ENCODE measurements at places on chromosomes 7 and 10.

GRCh38 chr10:50604809-50605208 lies 18.9 kb downstream of the SGMS1 start:
- no peak for DNase-seq

- peak; percentile 66 for DNase-seq
These were observed 99.9 kb downstream of the CUBN start for GRCh38 chr10:17029581-17030271.

DNA sequence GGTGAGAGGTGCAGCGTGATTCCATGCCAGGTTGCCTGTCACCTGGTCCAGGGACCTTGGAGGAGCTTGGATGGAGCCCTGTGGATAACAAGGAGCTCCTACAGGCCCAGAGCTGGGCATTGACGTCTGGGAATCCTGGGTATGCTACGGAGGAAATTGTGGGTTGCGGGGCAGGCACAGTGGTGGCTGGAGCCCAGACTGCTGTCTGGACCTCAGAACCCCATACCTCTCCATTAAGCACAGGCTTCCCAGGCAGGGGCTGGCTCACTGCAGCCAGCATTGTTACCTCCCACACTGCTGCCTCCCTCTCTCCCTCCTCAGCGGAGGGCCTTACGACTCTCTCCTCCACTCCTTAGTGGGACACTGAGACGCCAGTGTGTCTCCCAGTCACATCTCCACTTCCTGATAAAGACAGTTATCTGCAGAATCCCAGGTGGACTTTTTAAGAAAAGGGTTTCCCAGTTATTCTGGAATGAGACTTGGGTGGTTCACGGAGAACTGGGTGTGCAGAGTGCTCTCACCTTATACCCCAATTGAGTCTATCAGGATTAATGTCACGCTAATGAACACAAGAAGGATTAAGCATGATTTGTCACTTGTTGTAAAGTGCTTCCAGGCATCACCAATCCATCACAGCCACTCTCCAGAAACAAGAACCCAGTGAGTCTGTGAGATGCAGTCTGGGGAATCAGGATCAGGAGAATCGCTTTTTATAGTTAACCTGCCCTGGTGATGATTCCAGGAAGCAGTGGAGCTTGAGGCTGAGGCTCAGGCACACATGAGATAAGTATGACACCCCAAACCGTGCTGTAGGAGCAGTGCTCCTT lies 309.4 kb downstream of the RPS24 start:
- DNase-seq: no peak

- DNase-seq: no peak
These were observed 36.7 kb downstream of the FAM107B start for GRCh38 chr10:14737808-14738545.

GRCh38 chr7:105304040-105304895 lies 84.5 kb downstream of the SRPK2 start:
- no peak for DNase-seq

GRCh38 chr10:36424502-36424901 lies 700.9 kb upstream of the ANKRD30A start:
- no peak for DNase-seq

- no peak for DNase-seq
These were observed 202.2 kb downstream of the ZEB1 start for GRCh38 chr10:31520986-31521831.

DNA sequence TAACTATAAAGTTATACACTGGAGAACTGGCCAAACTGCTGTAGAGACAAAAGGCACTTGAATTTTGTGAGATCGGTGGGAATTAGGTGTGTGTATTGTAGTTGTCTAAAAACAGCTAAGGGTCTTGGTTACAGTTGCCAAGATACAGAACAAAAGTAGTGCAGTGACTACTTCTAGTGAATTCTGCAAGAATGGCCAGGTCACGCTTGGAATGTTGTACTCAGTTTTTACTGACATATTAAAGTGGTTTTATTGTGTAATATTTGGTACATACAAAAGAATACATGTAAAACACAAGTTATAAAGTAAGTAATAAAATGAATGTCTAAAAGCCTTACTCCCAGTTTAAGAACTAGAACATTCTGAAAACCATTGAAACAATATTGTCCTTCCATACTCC lies 42.4 kb downstream of the PRPF18 start:
- DNase-seq: no peak

DNA sequence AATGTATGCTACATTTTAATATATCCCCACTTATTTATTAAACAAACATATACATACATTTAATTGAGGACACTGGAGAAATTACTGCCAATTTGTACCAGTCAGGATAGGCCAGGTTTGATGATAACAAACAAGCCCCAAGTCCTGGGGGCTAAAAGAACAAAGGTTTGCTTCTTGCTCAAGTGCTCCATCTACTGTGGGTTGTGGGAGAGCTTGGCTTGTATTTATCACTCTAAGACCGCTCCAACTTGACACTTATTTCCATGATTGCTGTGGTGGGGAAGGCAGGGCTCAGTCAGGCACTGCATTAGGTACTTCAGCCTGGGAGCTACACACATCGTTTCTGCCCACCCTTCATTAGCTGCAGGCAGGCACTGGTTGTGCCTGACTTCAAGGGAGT lies 136.6 kb upstream of the ZNF32 start:
- peak; percentile 49 for DNase-seq

DNA sequence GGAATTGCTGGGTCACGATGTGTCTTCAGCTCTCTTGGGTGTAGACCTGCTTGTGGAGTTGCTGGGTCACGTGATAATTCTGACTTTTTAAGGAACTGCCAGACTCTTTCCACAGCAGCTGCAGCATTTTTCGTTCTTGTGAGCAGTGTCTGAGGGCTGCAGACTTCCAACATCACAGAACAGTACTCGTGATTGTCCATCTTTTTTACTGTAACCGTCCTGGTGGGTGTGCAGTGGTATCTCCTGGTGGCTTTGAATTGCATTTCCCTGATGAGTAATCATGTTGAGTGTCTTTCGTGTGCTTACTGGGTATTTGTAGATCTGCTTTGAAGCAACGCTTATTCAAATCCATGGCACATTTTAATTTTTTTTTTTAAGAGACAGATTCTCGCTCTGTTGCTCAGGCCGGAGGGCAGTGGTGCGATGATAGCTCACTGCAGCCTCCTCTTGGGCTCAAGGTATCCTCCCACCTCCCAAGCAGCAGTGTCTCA lies 22.7 kb downstream of the INPP5A start:
- DNase-seq: peak; percentile 53

GRCh38 chr10:408236-408635 lies 273.0 kb downstream of the ZMYND11 start:
- DNase-seq: no peak

GRCh38 chr10:34254596-34254995 lies 560.5 kb downstream of the PARD3 start:
- peak; percentile 62 for DNase-seq

- peak; percentile 64 for DNase-seq
These were observed 96.2 kb downstream of the SGMS1 start for GRCh38 chr10:50527442-50528043.

DNA sequence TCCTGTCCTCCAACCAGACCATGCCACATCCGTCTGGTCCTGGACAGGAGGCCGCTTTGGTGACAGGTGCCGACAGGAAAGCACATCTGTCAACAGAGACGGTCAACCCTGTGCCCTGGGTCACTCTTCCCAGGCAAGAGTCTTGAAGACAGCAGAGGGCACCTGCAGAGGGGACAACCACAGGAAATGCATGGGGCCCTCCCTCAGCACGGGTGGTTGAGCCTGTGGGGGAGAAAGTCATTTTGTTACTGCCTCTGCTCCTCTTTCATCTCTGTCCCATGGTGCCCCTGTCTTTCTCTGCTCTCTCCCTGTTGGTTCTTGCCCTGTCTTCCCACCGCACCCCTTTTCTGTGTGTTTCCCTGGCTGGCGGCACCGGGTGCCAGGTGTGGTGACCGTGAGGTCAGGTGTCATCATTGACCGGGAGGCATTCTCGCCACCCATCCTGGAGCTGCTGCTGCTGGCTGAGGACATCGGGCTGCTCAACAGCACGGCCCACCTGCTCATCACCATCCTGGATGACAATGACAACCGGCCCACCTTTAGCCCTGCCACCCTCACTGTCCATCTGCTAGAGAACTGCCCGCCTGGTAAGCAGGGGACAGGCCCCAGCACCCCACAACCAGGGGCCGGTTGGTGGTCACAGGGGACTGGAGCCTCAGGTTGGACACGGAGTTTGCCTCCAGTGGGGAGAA lies 17.6 kb upstream of the VSIR start:
- no peak for DNase-seq
